ENCODE measurements at places on chromosomes 7 and 10.

DNA sequence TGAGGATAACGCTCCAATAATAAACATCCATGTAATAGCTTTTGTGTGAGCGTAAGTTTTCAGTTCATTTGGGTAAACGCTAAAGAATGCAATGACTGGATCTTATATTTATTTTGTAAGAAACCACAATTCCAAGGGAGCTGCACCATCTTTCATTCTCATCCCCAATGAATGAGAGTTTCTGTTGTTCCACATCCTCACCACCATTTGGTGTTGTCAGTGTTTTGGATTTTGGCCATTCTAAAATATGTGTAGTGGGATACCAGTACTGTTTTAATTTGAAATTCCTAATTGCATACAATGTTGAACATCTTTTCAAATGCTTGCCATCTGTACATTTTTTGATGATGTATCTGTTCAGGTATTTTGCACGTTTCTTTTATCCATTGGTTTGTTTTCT is 50.9 kb upstream of the SEMA3D start:
- DNase-seq, result no peak

- DNase-seq, result peak; percentile 76
These were observed 427.6 kb downstream of the PHTF2 start for GRCh38 chr7:78226059-78226719.

DNA sequence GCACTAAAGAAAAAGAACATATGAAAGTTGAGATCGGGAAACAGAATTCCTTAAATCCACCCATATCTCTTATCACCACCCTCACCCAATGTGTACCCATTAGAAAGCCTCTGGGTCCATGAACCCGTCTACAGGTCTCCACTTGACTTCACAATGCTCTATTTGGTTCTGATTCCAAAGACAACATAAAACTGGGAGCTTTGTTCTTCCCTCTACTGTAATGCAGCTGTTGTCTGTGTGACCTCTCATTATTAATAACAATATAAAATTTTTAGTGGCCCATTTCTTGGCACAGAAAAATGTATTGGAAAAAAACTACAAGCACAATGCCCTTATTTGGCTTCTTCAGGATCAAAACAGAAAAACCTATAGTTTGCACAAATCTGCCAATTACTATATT is 30.0 kb downstream of the DOCK4 start:
- no peak for DNase-seq

DNA sequence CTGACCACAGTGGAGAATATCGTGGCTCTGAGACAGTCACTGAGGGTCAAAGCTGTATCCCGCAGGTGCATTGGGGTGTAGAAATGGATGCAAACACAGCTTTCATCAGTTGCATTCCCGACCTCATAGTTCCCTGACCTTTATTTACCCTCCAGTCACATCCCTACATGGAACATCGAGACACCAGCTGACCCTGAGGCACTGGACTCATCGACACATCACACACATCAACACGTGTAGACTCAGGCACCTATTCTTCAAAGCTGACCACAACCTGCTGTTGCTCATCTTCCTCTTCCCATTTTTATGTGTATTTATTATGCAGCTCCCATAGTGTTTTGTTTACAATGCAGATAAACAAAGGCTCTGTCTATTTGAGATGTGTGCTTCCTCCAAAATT is 396.9 kb upstream of the NRP1 start:
- no peak for DNase-seq

DNA sequence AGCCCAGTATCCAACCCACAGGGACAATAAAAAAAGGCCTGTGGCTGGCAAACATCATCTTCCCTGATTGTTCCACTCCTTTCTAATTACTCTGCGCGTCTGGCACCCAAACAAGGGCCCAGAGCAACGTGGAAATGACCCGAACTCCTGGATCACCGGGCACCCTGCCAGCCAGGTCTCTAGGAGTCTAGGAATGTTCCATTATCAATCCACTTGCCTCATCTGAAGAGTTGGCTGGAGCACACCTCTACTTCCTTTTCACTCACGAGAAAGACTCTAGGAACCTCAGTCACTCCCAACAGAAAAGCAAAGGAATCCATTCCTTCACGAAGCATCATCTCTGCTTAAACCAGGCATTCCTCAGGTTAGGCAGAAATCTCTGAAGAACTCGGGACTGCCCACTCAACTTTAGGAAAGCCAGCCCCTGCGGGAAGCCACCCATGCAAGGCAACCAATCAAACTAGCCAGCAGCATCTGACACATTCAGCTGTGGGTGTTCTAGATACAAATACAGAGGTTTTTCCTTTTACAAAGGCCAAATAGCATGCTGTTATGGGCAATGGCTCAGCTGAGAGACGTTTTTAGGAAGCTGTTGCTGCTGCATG is 37.7 kb downstream of the ATXN7L1 start:
- DNase-seq, result no peak

DNA sequence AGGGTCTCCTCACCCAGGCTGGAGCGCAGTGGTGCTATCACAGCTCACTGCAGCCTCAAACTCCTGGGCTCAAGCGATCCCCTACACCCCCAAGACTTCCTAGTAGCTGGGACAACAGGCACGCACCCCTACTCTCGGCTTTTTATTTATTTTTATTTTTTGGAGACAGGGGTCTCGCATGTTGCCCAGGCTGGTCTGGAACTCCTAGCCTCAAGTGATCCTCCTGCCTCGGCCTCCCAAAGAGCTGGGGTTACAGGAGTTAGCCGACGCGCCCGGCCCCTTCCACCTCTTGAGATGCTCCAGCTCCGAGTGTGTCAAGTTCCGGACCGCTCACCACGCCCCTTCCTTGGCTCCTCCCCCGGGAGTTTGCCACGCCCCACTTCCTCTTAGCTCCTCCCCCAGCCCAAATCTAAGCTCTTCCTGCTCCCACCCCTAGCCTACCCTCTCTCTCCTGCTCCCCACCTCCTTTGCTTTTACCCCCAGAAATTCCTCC is 6.3 kb downstream of the NAT16 start:
- DNase-seq, result peak; percentile 84

DNA sequence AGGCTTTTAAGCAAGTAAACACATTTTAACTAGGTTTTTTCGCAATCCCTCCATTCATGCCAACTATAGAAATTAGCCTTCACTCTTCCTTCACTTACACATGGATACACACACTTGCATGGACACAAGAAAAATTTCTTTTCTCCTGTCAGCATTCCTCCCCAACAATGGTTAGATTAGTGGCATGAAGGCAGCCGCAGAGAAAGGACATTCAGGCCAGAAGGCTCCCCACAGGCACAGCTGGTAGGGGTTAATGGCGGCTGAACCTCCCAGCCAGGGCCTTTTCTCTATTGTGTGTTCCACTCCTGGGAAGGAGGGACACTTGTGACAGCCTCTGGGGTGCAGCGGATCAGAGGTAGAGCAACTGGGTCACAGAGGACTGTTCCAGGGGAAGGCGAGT is 255.0 kb upstream of the SP8 start:
- no peak for DNase-seq

GRCh38 chr7:156327474-156327873 is 313.1 kb upstream of the RNF32 start:
- no peak for DNase-seq

GRCh38 chr7:120412139-120413050 is 139.4 kb downstream of the KCND2 start:
- DNase-seq, result no peak

DNA sequence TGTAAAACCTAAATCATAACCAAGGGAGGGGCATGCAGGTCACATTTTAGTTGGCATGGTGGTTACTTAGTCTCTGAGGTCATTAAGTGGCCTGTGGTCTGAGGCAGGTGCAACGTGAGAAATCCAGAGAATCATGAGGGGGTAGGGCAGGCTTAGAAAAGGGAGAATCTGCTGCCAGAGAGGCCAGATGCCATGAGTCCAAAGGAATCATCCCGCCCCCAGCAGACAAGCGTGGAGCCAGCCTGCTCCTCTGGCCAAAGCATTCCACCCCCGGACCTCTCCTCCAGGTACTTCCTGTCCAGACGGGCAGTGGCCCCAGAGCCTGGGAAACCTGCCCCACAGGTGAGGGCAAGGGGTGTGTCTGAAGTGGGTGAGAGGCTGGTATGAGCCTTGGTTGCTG is 196.4 kb upstream of the ZNF32 start:
- DNase-seq, result no peak

DNA sequence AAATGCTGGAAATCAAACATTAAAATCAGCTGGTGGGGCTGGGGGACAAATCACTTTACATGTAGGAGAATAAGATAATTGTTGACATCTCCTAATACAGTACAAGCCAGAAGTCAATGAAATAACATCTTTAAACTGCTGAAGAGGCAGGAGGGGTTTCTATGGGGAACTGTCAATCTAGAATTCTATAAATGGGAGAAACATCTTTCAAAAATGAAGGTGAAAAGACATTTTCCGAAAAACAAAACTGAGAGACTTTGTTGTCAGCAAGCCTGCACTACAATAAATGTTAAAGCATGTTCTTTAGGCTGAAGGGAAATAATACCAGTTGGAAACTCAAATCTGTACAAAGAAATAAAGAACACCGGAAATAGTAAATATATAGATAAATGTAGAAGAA is 17.3 kb upstream of the MSRB2 start:
- no peak for DNase-seq

GRCh38 chr7:75045881-75046280 is 27.7 kb downstream of the RCC1L start:
- DNase-seq, result no peak

- DNase-seq, result no peak
These were observed 16.6 kb upstream of the ITIH2 start for GRCh38 chr10:7686351-7687171.

GRCh38 chr10:121708728-121709674 is 110.8 kb upstream of the FGFR2 start:
- no peak for DNase-seq

DNA sequence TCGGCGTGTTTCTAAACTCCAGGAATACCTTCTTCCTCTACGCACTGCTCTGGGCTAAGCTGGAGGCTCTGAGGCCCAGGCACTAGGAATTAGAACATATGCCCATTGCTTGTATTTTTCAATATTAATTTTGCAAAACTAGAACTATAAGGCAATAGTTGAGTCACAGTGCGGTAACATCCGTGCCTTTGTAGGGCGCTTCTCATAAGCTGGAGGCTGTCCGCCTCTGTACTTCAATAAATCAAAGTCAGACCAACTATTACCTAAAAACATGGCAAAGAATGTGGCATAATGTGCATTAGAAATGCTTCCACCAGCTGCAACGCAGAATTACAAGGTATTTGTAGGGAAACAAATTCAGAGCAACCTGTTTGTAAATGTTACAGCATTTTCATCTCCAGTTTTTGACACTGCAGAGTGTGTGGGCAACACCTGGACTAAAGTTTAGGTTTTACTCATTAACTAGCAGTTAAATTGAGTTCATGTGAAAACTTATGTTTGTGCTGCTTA is 440 bp upstream of the MINDY3 start:
- no peak for DNase-seq

DNA sequence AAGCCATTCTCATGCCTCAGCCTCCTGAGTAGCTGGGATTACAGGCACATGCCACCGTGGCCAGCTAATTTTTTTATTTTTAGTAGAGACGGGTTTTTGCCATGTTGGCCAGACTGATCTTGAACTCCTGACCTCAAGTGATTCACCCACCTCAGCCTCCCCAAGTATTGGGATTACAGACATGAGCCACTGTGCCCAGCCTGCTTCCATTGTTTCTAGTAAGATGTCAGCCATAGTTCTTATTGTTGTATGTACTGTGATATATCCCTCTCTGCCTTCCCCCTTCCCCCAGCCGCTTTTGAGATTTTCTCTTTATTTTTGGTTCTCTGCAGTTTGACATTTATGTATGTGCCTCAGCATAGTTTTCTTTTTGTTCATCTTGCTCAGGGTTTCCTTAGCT is 87.9 kb upstream of the KLF14 start:
- DNase-seq, result no peak

DNA sequence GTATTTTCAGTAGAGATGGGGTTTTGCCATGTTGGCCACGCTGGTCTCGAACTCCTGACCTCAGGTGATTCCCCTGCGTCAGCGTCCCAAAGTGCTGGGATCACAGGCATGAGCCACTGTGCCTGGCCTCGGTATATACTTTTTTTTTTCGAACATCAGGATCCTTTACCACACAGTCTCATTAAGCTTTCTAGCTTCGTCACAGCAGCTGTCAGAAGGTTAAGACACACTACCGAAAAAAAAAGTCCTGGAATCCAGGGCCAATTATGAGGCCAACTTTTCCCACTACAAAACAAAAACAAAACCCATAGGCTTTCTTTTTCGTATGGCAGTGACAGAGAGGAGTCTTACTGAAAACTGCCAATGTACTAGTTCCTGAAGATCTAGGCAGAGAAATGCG is 30.7 kb downstream of the ZC3HC1 start:
- no peak for DNase-seq

DNA sequence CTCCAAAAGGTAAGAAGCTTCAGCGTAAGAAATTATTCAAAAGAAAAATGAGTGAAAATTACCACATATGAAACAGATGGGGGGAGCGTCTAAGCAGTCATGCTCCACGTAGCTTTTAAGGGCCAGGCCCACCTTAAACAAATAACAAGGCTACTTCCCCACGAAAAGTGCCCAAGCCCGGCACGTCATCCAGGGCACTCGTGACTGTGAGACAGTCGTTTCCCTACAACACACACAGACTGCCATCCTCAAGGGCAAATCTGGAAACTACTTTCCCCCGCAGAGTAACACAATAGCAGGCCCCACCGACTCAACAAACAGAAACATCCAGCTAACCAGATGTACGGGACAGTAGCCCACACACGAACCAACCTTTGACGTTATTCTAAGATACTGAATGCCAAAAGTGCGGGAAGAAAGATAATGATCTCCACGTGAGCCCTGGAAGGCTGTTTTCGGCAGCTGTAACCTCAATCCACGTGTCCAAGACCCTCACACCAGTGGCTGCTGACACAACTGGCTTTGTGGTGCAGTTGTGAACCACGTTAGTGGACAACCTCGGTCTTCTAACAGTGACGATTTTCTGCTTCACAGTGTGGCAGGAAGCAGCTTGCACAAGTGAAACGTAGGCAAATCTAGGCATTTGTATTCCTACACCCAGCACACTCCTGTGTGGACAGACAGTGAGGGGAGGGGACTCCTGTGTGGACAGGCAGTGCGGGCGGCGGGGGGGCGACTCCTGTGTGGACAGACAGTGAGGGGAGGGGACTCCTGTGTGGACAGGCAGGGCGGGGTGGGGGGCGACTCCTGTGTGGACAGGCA is 251.7 kb downstream of the ZMYND11 start:
- DNase-seq, result no peak

DNA sequence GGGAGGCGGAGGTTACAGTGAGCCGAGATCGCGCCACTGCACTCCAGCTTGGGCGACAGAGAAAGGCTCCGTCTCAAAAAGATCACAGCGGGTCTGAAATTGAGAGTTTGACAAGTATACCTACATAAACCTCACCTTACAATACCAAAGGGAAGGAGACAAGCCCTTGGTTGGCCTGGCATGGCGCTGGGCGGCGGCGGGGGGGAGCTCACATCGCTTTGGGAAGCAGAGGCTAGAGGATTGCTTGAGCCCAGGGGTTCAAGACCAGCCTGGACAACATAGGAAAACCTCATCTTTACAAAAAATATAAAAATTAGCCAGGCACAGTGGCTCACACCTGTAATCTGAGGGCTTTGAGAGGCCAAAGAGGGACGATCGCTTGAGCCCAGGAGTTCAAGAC is 1.1 kb upstream of the ARPC1A start:
- DNase-seq, result no peak

GRCh38 chr10:35136263-35136815 is 9.7 kb downstream of the CREM start:
- DNase-seq, result peak; percentile 21

GRCh38 chr10:11879387-11880094 is 56.4 kb downstream of the PROSER2 start:
- no peak for DNase-seq

GRCh38 chr10:34286136-34286739 is 528.9 kb downstream of the PARD3 start:
- DNase-seq, result no peak

GRCh38 chr7:104795616-104796398 is 218.2 kb upstream of the KMT2E start:
- DNase-seq, result no peak

GRCh38 chr7:154918741-154919140 is 84.2 kb downstream of the PAXIP1 start:
- no peak for DNase-seq
